Activated CD4-positive, alpha-beta T cell treated with anti-CD3 and anti-CD28 coated beads, Interleukin-2, amount 10 ng/mL, durations not matched to agents 24 days and 14 days (primary cell): ENCODE measurements at places on chromosomes 11 and 22.

DNA sequence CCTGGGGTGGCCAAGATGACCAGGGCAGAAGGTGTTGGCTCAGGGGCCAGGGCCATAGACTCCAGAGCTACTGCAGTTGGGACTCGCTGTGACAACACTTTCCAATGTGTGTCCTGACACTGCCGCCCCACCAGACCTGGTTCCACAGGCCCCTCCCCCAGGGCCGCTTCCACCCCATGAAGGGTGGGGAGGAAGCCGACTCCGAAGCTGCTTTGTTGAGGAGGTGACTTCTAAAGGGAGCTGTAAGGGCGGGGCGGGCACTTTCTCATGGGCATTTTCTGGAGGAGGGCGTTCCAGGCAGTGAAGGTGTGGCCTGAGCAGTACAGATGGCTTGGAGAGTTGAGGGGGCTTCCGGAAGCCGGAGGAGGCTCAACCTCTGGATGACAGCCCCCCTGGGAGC, 6.3 kb downstream of the FGF3 start:
- DNase-seq = no peak

DNA sequence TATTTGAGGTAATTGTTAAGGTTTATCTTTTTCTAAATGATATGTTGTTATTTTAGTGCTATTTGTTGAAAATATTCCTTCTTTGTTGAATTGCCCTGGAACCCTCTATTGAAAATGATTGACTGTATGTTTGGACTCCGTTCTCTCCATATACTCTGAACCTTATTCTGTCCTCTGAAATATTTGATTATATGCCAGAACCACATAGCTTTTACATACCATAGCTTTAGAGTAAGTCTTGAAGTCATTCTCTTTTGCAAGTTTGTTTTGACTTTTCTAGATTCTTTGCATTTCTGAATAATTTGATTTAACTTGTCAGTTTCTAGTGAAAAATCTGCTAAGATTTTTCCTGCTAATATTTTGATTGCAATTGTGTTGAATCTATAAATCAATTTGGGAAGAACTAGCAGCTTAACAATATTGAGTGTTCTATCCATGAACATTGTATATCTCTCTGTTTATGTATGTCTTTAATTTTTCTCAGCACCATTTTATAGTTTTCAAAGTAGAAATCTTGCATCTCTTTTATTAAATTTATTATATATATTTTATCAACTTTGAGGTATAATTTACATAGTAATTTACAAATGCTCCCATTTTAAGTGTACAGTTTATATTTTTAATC, 51.7 kb upstream of the PITPNB start:
- DNase-seq = no peak

- DNase-seq = no peak
Observed at GRCh38 chr11:18773104-18773503, 18.5 kb downstream of the PTPN5 start.

DNA sequence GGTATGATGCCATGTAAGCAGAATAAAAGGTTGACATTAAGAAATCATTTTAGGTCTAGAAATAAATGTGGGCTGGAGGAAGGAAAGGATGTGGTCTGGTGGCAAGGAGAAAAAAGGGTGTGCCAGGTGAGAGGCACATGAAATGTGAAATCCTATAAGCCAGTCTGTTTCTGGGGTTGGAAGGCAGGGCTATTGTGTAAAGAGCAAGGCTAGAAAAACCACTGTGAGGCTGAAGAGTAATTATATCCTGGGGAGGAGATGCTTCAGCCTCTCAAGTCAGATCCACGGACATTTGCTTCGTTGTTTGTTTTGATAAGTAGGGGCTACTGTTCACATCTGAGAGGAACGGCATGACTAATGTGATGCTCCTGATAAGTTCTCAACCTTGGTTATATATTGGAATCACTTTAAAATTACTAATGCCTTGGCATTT, 77.5 kb upstream of the CTSC start:
- peak; percentile 80 for DNase-seq

- no peak for DNase-seq
Observed at GRCh38 chr11:119750056-119750455, 21.1 kb upstream of the NECTIN1 start.

GRCh38 chr11:73404048-73404447, 27.8 kb downstream of the RELT start:
- no peak for DNase-seq

DNA sequence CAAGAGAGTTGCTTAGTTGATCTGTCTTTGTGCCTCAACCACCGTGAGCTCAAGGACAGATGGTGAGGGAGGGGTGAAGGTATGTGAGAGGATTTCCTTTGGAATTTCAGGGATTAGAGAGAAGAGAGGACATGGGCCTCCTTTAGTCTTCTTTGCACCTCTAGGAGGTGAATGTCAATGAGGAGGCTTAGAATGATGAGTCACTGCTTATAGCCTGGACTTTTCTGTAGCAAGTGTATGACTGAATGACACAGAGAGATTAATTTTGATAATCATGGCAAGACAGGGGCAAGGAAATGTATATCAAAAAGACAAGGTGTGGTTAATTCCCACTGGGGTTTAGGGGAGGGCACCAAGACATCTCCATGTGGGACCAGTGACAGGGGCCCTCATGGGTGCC, 947.3 kb upstream of the TENM4 start:
- no peak for DNase-seq

DNA sequence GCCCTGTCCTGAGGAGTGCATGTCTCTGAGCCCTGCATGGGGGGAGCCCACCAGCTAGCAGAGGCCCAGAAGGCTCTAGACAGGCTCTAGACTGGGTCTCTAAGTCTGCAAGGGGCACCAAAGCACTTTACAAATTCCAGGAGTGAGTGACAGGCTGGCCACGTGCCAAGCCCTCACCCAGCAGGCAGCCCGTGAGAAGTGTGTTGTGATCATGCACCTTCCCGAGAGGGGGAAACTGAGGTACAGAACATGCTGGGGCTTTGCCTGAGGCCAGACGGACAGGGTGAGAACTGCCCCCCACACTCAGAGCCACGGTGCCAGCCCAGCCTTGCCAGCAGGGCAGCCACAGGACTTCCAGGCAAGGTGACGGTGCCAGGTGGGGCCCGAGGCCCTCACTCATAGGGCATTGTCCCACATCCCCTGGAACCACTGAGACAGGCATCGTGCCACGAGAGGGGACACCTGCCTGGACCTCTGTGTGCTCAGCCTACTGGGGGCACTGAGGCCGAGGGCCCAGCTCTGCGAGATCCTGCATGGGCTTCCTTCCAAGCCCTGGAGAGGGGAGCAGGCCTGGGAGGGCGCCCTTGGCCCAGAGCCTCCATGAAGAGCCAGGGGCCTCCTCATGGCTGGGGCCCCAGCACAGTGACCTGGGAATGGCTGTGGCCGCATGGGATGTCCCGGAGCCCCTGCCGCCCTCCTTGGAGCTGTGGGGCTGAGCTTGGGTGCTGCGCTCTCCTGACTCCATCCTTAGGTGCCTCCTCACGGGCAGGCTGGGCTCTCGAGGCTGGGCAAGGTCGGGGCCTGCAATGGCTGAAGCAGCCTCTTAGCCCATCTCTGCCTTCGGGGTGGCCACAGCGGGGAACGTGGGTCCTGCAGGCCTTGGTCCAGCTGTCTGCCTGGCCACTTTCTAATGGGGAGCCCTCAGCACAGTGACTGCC, 121.5 kb downstream of the KCNQ1OT1 start:
- DNase-seq = no peak

- no peak for DNase-seq
Observed at GRCh38 chr11:1163911-1164735, 6.4 kb downstream of the MUC5AC start.

- DNase-seq = no peak
Observed at GRCh38 chr11:122439866-122440810, 215.4 kb upstream of the UBASH3B start.

- DNase-seq = no peak
Observed at GRCh38 chr11:76705826-76706225, 35.3 kb upstream of the LRRC32 start.

DNA sequence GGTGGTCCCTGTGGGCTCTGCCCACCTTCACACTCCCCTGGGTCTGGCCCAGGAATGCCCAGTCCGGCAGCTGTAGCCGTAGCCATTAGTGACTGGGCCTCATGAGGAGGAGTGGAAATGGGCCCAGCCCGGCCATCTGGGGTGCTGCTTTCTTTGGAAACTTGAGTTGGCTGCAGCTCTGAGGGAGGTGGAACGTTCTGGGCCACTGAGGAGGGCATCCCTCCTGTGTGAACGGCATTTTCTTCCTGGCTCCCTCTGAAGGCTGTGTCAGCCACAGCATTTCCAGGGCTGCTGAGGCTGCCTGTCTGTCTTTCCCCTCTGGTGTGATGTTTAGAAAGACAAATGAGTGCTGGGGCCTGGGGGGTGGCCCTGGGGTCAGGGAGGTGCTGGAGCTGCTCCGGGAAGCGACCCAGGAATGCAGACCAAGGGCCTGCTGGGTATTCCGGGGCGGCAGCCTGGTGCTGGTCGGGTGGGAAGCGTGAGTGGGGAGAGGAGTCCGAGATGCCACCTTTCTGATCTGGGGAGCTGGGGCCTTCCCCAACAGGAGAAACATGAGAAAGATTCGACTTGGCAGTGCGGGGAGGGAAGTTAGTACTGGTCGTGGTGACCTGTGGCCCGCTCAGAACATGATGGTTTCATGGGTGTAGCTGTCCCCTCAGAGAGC, 27.1 kb downstream of the PTDSS2 start:
- DNase-seq = no peak

GRCh38 chr11:94150704-94151685, 22.4 kb downstream of the PANX1 start:
- peak; percentile 47 for DNase-seq

DNA sequence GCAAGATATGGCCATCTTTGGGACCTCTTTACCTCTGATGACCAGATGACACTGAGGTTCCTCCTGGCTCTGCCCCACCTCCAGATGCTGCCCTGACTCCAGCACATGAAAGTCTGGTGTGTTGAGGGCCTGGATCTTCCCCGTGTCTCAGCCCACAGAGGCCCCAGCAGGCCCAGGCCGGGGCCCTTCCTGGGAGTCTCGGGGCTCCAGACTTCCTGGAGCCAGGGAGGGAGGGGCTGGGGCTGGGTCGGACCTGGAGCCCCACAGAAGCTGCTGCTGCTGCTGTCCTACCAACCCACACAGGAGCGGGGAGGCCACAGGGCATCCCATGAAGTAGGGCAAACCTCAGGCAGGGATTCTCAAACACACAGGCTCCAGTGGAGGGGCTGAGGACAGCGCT, 32.2 kb upstream of the WNT11 start:
- DNase-seq = no peak

- DNase-seq = no peak
Observed at GRCh38 chr22:35733036-35733435, 15.4 kb downstream of the APOL5 start.

DNA sequence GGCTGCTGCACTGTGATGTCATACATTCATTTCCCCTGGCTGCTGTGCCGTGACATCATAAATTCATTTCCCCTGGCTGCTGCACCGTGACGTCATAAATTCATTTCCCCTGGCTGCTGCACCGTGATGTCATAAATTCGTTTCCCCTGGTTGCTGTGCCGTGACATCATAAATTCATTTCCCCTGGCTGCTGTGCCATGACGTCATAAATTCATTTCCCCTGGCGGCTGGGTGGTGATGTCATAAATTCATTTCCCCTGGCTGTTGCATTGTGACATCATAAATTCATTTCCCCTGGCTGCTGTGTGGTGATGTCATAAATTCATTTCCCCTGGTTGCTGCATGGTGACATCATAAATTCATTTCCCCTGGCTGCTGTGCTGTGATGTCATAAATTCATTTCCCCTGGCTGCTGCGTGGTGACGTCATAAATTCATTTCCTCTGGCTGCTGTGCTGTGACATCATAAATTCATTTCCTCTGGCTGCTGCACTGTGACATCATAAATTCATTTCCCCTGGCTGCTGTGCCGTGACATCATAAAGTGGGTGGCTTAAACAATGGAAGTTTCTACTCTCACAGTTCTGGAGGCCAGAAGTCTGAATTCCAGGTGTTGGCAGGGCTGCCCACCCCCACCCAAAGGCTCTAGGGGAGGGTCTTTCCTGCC, 301.1 kb downstream of the SHANK2 start:
- DNase-seq = no peak

DNA sequence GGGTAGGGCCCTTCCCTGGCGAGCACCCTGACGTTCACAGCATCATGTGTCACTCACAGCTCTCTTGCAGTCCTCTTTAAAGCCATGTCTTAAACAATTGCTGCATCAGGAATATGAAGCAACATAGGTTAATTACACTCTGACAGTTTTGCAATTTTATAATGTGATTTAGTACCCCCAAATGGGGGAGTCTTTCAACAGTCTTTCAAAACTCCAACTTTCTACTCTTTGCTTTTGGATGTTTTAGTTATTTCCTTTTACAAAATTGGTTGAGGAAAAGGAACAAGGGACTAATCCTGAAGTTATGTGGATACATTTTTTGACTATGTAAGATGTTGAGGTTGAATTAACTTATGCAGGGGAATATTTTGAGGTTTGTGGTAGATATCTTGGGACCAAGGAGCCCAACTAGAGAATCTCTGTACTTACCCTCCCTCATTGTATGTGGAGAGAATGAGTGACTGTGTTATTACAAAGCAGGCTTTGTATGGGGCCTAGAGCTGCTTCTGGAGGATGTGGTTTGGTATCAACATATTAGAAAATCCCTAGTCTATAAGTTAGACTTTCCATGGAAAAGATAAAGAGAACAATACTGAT, at the start of gene MMP8:
Gene MMP8 (minus strand): TSS at position 51 of the 597 bp plus-strand sequence. CDS start 99 bp downstream, outside the sequence.
- no peak for DNase-seq

GRCh38 chr22:34877506-34877905, 188.5 kb upstream of the ISX start:
- no peak for DNase-seq

- no peak for DNase-seq
Observed at GRCh38 chr22:19568337-19569275, 44.4 kb upstream of the CLDN5 start.

DNA sequence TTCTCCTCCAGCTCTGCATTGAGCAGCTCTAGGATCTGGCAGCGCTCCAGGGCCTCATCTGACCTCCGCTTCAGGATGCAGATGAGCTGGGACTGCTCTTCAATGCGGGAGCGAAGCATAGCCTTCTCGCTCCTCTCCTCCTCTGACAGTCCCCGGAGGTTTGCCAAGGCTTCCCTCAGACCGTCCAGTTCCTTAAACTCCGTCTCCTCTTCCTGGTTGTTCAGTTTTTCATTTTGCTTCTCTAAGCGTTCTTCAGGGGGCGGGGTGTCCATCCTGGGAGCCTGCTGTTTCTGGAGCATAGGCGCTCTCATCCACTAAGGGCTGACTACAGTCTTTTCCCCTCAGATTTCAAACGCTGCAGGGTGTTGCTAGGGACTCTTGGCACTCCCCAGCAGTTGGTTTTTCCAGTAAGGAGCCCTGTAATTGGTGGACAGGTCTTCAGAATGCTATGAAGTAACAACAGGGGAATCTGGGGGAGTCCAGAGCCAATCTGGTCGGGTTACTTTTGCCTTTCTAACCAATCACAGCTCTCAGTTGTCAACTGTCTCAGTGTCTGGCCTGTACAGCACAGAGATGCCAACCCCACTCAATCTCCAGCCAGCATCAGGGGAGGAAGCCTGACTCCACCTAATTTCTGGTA, at the start of gene CCDC89:
Gene CCDC89 (minus strand): TSS at position 376 of the 640 bp plus-strand sequence. CDS start 65 bp downstream, at position 311.
- DNase-seq = no peak
